ENCODE measurements at places on chromosomes 6 and 20.

GRCh38 chr6:53539561-53539960 is 5.3 kb downstream of the GCLC start:
- DNase-seq: no peak

DNA sequence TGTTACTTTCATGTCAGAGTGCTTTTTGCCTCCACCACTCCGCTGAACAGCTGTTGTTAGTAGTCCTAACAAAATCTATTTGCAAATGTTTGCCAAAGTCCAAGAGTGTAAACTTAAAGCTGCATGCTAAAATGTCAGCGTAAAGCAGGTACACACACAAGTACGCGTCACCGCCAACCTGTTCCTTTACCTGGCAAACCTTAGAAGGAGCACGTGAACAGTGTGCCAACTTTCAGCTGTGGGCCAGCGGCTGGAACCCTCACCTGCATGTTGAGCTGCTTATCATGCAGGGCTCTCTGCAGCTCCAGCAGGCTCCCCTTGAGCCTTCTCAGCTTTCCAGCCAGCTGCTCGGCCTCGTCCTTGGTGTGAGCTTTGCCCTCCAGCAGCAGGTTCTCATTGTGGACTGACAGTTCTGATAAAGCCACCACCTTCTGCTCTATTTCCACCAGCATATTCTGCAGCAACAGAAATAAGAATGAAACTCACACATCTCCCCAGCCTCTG is 359.3 kb downstream of the SYNE1 start:
- no peak for DNase-seq

DNA sequence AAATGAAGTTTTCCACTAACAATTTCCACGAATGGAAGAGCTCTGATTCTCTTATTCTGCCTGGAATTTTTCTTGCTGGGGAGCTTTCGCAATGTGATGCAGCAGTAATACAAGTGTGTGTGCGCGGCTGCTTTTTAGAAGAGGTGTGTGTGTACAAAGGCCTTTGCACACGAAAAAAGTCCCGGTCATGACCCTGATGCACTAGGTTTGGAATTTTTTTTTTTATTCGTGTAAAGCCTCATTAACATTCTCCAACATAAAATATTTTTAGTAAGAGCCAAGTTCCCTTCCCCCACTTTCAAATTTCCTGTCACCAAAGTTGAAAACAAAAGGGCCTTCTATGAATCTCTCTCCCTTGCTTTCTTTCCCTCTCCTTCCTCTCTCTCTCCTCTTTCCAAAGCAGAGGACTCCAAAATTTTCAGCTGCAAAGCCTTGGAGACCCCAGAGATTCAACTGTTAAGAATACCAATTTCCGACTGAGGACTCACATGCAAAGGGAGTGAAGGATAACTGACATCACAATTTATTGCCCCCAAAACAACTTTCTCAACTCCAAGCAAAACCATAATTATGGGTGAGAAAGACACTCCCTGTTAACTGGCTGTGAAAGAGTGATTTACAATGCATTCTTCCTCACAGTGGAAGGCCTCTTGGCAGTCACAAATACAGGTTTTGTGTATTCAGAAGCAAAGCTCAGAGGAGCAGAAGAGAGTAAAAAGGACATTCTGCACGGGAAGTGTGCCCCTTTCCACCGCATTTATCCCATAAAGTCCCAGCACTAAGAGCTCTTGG is 421.2 kb upstream of the JARID2 start:
- no peak for DNase-seq

- DNase-seq: no peak
These were observed 85.1 kb downstream of the ZFAND3 start for GRCh38 chr6:37904590-37904989.

- no peak for DNase-seq
These were observed 2.3 kb downstream of the SUPT3H start for GRCh38 chr6:45375449-45375848.

- DNase-seq: no peak
These were observed 219.8 kb upstream of the STXBP5 start for GRCh38 chr6:146984251-146984924.

DNA sequence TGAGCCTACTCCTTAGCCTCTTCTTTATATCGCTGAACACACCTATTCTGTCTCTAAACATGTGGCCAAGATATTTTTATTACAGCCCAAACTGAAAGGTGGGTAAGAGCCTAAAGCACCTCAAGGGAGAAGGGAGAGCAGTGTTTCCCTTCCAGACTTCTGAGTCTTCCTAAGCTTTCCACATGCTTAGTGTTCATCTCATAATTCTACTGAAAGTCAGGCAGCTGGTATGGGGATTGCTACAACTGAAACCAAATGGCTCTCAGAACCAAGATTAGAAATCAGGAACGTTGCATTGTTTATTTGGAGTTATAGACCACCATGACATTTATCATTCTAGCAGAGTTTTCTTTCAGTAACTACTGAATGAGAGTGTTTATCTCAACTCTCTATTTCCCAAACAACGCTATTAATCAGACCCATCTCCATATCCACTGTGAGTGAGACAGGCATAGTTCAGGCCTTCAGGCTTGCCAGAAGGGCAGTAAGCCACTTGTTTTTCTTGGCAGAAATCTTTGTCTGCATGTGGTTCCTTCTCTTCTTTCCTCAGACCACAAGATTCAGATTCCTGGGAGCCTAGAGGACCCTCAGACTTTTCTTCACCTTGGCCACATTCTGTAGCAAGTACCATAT is 22.8 kb downstream of the VGLL2 start:
- no peak for DNase-seq

GRCh38 chr6:33628401-33628964 is 7.4 kb downstream of the ITPR3 start:
- no peak for DNase-seq

- DNase-seq: no peak
These were observed 5.8 kb downstream of the HMGN4 start for GRCh38 chr6:26543953-26544352.

GRCh38 chr6:142518126-142518525 is 216.3 kb downstream of the ADGRG6 start:
- no peak for DNase-seq

DNA sequence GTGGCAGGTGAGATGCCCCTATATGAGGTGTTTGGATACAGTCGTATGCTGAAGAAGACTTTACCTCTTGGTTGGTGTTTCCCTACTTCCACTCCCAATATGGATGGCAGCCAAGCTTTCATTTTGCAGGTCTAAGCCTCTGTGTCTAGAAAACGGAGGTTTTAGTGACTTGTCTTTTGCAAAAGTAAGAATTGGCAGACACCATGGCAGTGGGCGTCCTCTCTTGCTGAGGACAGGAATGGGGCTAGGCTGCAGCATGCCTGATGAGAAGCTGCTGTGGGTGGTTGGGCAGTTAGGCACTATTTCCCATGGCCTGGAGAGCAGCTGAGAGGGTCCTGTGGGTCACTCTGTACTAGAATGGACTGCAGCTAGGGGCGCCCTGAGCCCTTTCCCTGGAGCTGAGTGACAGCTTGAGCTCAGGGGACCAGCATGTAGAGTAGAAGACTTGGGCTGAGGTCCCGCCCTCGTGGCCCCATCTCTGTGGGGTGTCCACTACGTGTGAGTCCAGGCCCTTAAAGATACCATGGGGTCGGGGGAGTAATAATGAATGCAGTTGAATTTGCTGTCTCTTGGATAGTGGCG is 127.4 kb downstream of the CDH26 start:
- DNase-seq: no peak

GRCh38 chr6:63941747-63942470 is 306.3 kb downstream of the PHF3 start:
- DNase-seq: no peak
